CD4-positive, alpha-beta T cell treated with Interleukin-17A for 1 hour (primary cell): ENCODE measurements at places on chromosomes 13 and 19.
A peak's percentile ranks its signal among the peaks of the same experiment; 100 is the strongest.

DNA sequence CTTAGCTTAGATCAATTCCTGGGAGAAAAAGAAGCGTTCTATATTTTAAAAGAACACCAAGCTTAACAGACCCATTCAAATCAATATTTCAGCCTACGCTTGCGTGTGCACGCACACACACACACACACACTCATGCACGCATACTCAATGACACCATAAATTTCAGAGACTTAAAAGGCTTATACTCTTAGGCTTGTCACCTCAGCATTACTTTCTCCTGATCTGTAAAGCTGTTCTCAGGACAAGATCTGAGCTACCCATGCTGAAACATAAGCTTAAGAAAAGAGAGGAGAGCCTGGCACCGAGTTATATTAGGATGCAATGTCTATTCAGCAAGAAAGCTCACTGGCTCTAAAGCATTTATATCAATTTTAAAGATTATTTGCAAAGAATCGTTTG lies 368.5 kb downstream of the FGF14 start:
- no peak for DNase-seq

GRCh38 chr13:48159401-48159800 lies 64.5 kb upstream of the MED4 start:
- no peak for DNase-seq

GRCh38 chr19:6587093-6587820 lies 3.7 kb downstream of the CD70 start:
- peak; percentile 13 for DNase-seq

DNA sequence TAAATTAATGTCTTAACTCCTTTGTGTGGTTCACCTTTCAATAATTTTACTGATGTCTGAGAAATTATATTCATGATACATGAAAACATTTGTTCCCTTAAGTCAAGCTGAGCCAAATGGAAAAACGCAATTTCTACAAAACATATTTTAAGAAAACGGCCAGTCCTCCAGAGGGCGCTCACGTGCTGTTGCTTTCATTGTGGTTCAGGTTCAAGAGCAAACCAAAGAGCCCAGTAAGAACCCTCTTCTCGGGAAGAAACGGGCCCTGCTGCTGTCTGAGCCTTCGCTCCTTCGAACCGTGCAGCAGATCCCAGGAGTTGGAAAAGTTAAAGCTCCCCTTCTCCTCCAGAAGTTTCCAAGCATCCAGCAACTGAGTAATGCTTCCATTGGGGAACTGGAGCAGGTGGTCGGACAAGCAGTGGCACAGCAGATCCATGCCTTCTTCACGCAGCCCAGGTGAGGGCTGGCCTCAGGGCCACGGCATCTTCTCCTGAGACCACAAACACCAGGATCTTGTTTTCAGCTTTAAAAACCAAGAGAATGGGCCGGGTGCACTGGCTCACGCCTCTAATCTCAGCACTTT lies 4.3 kb downstream of the FAAP24 start:
- DNase-seq = peak; percentile 71

DNA sequence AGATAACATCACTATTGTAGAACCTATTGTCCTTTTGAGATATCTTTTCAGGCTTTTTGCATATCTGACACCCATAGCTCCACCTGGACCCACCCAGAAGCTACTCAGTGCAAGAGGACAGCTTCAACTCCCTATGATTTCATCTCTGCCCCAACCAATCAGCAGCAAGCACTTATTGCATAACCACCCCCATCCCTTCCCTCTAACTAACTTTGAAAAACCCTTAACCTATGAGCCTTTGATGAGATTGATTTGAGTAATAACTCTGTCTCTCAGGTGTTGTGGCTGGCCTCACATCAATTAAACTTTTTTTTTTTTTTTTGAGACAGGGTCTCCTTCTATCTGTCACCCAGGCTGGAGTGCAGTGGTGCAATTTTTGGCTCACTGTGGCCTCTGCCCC lies 13.4 kb upstream of the MTRF1 start:
- DNase-seq = no peak

DNA sequence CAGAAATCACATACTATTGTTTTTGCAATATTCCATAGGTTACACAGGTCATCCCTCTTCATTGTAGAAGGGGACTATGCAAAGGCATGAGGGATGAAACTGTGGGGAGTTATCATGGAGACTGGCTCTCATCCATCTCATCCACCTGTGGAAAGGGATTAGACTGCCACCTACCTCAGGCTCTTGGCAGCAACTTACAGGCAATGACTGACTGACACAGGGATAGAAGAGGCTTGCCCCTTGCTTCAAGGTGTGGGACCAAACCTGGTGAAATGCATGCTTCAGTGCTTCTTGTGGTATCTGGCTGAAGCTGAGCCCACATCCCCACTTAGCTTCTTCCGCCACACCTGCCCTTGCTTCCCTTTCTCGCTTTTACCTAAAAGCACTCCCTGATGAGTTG lies 341.3 kb downstream of the GPC5 start:
- no peak for DNase-seq

- no peak for DNase-seq
These were observed 14.6 kb upstream of the TMEM255B start for GRCh38 chr13:113744197-113745000.

- no peak for DNase-seq
These were observed 126.8 kb upstream of the ATXN8OS start for GRCh38 chr13:69980799-69981198.

GRCh38 chr13:50529154-50529882 lies 314.2 kb downstream of the DLEU7 start:
- no peak for DNase-seq

- no peak for DNase-seq
These were observed 236.8 kb upstream of the SERP2 start for GRCh38 chr13:44136696-44137268.

- DNase-seq = no peak
These were observed 136.8 kb upstream of the RNF113B start for GRCh38 chr13:98313922-98314292.

- DNase-seq = no peak
These were observed 46.4 kb downstream of the COL4A2 start for GRCh38 chr13:110353339-110353977.

DNA sequence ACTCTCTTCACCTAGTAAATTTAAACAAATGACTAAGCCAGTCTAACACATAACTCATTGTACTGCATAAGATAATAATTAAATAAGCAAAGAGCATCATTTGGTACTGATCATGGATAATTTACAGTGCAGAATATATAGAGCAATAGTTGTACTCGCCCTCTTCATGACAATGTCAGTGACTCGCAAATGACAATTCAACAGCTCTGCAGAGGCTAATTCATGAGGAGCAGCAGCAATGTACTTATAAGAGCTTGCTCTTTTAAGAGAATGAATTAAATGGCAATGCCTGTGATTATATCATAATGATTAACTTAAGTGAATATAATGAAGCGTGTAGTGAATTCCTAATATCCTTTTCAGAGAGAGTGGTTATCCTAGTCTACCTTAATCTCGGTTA lies 284.5 kb upstream of the PCDH20 start:
- DNase-seq = no peak

- peak; percentile 81 for DNase-seq
These were observed 22.5 kb upstream of the ZNF429 start for GRCh38 chr19:21482863-21483276.

GRCh38 chr13:35549481-35549880 lies 73.0 kb upstream of the MAB21L1 start:
- no peak for DNase-seq
